ENCODE measurements at places on chromosomes 4 and X.

- DNase-seq: no peak
Observed at GRCh38 chr4:80197601-80198440, 518 bp downstream of the PRDM8 start.

- no peak for DNase-seq
Observed at GRCh38 chr4:146179784-146180370, 4.4 kb downstream of the LSM6 start.

DNA sequence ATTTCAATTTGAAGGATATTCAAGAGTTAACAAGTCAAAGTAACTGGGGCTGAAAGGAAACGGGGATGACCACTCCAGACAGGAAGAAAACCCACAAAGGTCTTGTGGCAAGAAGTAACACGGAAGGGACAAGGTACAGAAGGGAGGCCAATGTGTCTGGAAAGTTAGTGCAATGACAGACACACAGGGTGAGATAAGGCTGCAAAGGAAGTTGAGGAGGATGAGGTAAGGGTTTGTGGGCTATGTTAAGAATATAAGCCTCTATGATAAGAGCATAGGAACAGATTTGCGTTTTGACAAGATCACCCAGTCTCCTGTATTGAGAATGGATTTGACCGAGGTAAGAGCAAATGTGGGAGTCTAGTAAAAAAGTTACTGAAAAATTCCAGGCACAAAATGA is 21.9 kb upstream of the EMCN start:
- no peak for DNase-seq

DNA sequence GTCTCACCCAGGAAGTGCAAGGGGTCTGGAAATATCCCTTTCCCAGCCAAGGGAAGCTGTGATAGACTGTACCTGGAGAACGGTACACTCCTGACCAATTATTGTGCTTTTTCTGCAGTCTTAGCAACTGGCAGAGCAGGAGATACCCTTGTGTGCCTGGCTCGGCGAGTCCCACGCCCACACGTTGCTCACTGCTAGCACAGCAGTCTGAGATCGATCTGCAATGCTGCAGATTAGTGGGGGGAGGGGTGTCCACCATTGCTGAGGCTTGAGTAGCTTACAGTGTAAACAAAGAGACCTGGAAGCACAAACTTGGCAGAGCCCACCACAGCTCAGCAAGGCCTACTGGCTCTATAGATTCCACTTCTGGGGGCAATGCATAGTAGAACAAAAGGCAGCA is 138.5 kb downstream of the CHRDL1 start:
- DNase-seq: no peak

DNA sequence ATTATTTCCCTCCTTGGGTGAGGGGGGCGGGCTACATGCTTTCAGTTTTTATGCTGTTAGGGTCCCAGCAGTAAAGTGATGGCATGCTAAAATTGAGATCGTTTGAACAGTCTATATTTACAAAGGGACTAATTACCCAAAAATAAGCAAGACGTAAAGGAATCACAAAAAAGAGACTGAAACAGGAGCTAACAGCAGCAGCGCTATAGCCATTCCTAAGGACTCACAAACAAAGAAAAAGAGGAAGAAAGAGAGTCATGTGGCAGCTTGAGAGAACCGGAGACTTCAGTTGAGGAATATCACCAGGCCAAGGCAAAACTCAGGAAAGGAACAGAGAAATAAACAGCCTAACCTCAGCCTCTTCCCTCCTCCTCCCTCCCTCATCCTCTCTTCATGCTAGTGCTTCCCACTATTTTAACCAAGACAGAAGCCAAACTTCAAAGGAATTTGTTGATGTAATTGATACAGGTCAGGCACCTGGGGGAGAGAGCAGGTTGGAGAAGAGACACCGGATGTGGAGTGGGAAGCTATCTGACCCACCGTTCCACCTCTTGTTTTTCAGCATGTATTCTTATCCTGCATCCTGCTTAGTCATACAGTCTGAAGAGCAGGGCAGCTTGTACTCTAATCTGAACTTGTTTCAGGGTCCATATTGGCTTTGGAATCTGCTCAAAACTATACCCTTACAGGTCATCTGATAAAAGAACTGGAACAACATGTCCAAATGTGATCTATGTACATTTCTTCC is 383.7 kb downstream of the NAF1 start:
- no peak for DNase-seq

GRCh38 chr4:25377572-25378436 is 741 bp downstream of the ANAPC4 start:
- DNase-seq: no peak

- DNase-seq: no peak
Observed at GRCh38 chr4:164177753-164178152, 576.2 kb upstream of the SMIM31 start.

- no peak for DNase-seq
Observed at GRCh38 chr4:86011117-86011516, 348.7 kb downstream of the MAPK10 start.

DNA sequence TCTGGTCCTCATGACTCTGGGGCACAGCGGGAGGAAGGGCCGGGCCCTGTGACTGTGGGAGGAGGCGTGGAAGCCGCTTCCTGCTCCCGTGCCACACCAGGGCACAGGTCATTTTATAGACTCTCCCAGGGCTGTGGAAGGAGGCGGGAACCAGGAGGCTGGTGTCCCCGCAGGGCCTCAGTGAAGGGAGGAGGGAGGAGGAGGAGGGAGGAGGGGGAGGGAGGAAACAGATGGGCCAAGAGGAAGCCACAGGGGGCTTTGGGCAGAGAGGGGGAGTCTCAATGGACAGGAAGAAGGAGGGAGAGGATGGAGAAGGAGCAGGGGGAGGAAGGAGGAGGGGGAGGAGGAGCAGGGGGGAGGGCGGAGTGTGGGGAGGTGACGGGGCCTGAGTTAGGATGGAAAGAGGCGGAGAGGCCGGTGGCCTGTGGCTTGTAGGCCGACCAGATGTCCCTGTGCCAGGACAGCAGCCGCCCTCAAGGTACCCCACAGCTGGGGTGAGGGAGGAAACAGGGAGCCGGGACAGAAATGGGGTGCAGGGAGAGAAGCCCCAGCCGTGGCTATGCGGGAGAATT is 6.2 kb upstream of the PLCXD1 start:
- no peak for DNase-seq

DNA sequence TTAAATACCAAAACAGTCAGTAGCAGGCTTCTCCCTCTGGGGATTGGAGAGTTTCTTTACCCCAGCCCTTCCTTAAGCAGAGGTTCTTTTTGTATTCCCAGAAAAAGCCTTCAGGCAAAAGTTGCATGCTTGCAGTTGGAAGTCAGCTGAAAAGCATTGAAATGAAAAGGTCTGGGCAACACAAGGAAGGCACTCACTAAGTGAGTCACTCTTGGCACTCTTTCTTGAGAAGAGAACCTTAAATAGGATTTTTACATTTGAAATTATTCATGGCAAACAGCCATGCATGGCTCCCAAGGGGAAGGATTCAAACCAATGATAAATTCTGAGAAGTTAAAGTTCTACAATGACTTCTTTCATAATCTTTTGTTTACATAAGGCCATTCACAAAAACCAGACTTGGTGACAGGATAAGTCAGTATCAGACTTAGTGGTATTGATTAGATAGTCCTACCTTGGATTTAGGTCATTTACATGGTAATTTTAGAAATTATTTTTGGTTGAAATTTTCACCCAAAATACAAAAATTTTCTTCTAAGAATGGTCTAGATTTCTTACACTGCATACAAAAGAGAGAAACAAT is 2068.9 kb downstream of the PCDH7 start:
- DNase-seq: no peak

- DNase-seq: no peak
Observed at GRCh38 chrX:48816014-48816810, 10.1 kb upstream of the ERAS start.

DNA sequence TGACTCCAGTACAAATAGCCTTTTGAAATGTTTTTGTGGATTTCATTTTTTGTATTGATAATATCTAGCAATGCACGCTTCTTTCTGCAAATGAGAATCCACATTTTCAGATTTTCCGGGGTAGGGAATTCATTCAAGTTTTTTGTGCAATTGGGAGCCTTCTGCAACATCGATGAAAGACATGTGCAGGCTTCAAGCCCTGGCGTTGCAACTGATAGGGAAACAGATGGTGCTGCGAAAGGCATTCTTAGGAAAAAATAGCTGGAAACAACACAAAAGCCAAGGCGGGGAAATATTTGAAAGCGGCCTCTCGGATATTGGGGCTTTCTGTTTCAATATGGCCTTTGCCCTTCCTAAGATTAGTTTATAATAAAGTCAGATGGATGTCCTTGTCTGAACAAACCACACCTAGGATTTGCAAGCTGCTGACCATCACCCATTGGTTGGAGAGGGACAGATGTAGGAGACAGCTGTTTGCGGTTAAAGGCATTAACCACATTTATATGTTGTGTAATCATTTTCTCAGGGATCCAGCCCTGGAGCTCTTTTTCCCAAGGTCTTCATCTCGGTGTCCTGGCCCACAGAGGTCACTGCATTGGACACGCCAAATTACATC is 136.5 kb downstream of the PRKX start:
- DNase-seq: no peak

- no peak for DNase-seq
Observed at GRCh38 chr4:127525608-127526007, 107.1 kb upstream of the INTU start.

GRCh38 chr4:185868983-185869382 is 57.0 kb upstream of the SORBS2 start:
- DNase-seq: no peak

DNA sequence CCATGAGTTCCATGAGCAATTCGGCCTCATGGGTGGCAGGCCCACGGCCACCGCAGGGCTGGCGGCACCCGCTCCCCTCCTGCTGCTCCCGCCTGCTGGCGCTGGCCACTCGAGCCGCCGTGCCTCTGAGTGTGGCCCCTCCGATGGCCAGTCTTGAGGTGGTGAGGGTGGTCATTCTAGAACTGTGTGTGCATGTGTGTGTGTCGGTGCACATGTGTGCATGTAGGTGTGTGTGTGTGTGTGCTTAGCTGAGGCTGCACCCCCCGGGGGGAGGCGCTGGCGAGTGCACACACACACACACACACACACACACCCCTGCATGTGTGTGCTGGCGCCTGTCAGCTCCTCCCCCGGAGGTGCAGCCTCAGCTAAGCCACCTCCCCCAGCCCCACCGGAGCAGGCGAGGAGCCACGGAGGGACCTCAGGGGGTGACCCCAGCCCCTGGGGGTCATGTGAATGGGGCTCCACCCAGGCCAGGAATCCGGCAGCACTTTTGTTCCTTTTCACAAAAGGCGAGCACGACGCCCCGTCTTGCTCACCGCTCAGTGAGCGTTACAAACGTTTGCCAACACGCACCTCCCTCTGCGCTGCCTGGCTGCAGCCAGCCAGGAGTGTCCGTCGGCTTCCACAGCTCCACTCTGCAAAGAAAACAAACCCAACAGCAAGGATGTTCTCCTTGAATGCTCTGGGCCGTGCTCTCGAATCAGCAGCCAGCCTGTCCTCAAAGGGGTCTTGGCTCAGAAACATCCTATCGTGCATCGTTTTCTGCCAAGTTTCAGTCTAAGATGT is 29.9 kb downstream of the FGFRL1 start:
- no peak for DNase-seq

DNA sequence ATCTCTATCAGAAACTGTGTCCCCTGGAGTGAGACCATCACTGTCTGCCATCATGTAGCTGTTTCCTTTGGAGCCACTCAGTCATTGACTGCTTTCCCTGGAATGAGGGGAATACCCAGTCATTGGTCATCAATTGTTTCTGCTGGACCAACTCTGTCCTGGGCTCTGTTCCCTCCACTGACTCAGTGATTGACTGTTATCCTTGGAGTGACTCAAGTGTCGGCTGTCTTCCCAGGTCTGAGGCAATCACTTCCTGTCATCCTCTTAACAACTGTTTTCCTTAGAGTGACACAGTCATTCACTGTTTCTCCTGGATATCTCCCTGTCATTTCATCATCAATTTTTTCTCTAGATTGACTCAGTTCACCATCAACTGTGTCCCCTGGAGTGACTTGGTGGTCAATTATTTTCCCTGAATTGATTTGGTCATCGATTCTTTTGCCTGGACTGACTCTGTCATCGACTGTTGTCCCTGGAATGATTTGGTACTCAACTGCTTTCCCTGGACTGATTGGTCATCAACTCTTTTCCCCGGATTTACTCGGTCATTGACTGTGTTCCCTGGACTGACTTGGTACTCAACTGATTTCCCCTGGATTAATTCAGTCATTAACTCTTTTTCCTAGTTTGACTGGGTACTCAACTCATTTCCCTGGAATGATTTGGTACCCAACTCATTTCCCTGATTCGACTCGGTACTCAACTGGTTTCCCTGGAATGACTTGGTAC is 327.9 kb upstream of the VCX start:
- DNase-seq: no peak

DNA sequence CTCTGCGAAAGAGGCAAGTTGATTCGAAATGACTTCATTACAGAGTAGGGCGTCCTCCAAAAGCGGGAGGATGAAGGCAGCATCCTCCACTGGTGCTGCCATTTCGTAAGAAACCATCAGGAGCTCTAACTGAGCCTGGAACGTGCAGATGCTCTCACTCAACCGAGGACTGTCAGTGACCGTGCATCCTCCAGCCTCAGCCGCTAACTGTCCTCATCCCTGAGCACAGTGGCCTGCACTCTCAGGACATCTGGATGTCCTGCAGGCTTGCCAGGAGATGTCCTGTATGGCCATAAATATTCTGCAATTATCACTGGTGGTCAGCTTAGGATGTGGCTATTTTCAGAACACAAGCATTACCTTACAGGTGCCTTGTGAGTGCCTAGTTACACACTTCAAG is 107.1 kb upstream of the ADRA2C start:
- no peak for DNase-seq

- DNase-seq: no peak
Observed at GRCh38 chr4:112058433-112058832, 86.8 kb upstream of the FAM241A start.

GRCh38 chrX:85065512-85066198 is 62.0 kb downstream of the APOOL start:
- no peak for DNase-seq

GRCh38 chr4:127069675-127070074 is 563.1 kb upstream of the INTU start:
- no peak for DNase-seq

GRCh38 chr4:13441506-13441905 is 42.6 kb downstream of the RAB28 start:
- DNase-seq: no peak

DNA sequence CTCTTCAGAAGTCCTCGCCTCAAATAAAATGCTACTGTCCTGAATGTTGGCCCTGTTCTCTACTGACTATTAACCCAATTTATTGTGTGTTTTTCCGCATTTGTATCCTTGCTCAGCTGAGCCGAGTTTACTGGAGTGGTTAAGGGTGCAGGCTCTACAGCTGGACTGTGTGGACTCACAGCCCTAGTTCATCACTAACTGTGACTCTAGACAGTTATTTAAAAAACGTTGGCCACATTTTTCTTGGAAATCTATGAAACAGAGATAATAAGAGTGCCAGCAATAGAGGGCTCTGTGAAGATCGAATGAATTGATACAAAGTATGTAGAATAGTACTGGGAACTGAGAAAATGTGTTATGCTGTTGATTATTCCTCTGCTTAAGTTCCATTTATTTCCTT is 2.9 kb upstream of the GUF1 start:
- no peak for DNase-seq

GRCh38 chr4:111814961-111815360 is 330.3 kb upstream of the FAM241A start:
- DNase-seq: no peak

GRCh38 chrX:14051416-14051815 is 21.7 kb upstream of the GEMIN8 start:
- DNase-seq: no peak

GRCh38 chr4:2286904-2287593 is 25.1 kb upstream of the MXD4 start:
- peak; percentile 17 for DNase-seq

Measured in activated naive CD4-positive, alpha-beta T cell treated with anti-CD3 and anti-CD28 coated beads, Interleukin-2, amount 10 ng/mL, durations not matched to agents 7 days and 5 days (primary cell).